ENCODE measurements at places on chromosomes 5 and 9. TPM values are rescaled to one million over a fixed set of nuclear protein-coding genes. Genes with fewer than 3 reads are reported as not detected.

DNA sequence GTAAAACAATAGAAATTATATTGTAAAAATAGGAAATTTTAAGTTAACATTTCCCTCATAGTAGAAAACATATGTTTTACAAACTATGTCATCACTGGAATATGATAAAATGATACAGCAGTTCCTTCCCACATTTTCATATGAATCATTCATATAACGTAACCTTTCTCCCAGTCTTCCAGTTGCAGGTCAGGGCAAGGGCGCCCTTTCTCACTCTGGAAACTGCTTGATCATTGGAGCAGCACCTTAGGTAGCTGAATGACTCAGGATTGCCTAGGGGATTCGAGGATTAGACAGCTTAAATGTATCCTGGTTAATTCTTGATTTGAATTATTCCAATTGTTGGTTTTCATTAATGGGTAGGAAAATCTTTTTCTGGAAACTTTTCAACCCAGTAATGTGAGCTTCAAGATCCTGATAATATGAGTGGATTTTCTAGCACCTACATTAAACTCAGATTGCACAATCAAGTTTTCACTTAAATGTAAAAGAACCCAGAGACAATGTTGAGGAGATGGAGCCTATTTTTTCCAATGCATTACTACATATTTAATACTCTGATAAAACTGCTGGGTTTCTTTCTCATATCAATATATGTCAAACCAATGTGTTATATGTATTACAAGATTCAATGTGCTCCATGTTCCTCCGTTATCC is 32.6 kb upstream of the ANXA1 start:
- no peak for DNase-seq
- H3K36me3 ChIP-seq = no peaks in the 10 kb centered on the region
- H3K27ac ChIP-seq = no peak overlapping the region
- no peaks in the 10 kb centered on the region for H3K27me3 ChIP-seq
- H3K4me3 ChIP-seq = no peak overlapping the region

GRCh38 chr5:43616535-43616934 is 13.6 kb downstream of the NNT start:
- no peak overlapping the region for H3K27ac ChIP-seq
- no peaks in the 10 kb centered on the region for H3K36me3 ChIP-seq
- H3K4me3 ChIP-seq = no peak overlapping the region
- DNase-seq = no peak
- no peaks in the 10 kb centered on the region for H3K27me3 ChIP-seq

PRRX2 gene
- total RNA-seq = 4.2 TPM

- no peak overlapping the region for H3K27ac ChIP-seq
- no peaks in the 10 kb centered on the region for H3K27me3 ChIP-seq
- no peak for DNase-seq
- H3K4me1 ChIP-seq = no peaks in the 10 kb centered on the region
- H3K36me3 ChIP-seq = no peaks in the 10 kb centered on the region
Observed at GRCh38 chr5:137594717-137595116, 95.6 kb upstream of the SPOCK1 start.

DNA sequence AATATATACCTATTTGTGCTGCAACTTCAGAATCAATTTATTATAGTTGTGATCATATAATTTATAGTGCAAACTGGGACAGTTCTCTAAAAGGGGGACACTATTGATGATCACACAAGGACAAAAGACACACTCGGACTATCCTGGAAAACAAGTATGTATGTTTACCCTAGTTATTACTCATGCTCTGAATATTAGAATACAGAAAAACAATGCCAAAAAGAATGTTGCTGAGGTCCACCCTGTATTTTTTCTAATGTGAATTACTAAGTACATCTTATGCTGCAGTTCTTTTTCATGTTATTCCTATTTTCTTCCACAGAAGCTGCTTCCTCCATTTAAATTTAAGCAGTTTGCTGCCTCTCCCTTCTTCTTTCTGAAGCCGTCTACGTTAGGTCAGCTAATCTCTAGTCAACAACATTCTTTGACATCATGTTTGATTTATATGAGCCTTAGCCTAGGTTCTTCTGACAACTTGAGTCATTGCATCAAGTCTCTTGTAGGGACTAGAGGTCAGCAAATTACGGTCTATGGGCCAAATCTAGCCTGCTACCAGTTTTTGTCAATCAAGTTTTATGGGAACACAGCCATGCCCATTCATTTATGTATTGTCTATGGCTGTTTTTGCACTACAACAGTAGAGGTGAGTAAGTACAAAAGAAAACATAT is 40.1 kb upstream of the PPP3R2 start:
- DNase-seq = no peak
- H3K27ac ChIP-seq = no peak overlapping the region
- no peaks in the 10 kb centered on the region for H3K36me3 ChIP-seq
- no peaks in the 10 kb centered on the region for H3K27me3 ChIP-seq
- H3K4me1 ChIP-seq = no peaks in the 10 kb centered on the region
- H3K4me3 ChIP-seq = no peak overlapping the region

TMEM8B gene
- total RNA-seq = 9.3 TPM

DNA sequence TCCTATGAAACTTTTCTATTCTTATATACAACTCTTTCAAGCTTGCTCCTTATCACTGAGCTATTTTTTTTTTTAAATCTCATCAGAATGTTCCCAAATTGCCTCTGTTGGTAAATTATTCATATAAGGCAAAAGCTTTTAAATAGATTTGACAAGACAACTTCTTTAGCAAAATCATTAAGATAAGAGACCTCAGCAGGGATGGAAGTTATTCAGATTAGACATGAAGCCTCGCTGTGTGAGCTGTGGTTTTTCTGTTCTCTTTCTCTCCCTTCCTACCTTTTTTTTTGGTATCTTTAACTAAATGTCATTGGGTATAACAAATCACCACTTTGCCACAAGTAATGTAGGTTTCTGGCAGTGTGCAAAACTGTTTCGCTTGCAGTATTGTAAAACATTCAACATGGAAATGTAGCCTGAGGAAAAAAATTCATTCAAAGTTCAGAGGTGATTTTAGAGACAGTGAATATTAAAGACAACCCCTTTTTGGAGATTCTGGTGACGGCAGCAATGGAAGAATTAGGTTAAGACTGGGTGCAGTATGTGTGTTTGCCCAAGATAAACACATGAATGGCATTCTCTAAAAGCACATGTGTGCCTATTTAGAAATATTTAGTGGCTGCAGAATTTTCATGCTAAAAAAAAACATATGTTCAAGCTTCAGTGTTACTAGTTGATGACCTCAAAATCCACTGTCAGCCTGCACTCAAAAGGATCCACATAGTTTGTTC is 467.1 kb downstream of the ZNF608 start:
- H3K4me1 ChIP-seq = no peaks in the 10 kb centered on the region
- no peak overlapping the region for H3K27ac ChIP-seq
- H3K27me3 ChIP-seq = no peaks in the 10 kb centered on the region
- no peak for DNase-seq

FOXD1 gene
- 0.31 TPM for total RNA-seq

All from H9 (cell line).